ENCODE measurements at places on chromosomes 4 and X.

GRCh38 chr4:150561143-150561737 lies 20.7 kb upstream of the MAB21L2 start:
- no peak for DNase-seq

DNA sequence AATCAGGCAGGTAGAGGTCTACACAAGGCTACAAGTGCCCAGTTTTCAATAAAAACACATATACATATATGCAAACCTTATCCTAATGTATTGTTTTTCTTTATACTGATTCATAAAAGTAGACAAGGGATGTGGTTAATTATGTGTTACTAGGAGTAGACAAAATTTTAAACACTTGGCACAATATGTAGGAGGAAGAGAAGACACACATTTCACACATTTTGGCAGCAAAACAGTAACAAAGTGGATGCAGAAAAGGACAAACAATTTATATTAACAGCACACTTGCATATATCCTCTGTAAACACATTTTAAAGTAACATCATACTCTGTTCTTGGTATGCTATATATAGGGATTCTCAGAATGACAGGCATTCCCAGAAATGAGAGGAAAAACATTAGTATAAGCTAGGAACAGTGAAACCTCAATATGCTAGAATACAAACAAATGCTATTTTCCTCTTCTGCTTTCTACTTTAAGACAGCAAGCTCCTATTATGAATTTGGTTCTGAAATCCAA lies 63.8 kb downstream of the GPRIN3 start:
- DNase-seq: no peak

GRCh38 chrX:49041744-49042580 lies 1.2 kb downstream of the TFE3 start:
- DNase-seq: no peak

DNA sequence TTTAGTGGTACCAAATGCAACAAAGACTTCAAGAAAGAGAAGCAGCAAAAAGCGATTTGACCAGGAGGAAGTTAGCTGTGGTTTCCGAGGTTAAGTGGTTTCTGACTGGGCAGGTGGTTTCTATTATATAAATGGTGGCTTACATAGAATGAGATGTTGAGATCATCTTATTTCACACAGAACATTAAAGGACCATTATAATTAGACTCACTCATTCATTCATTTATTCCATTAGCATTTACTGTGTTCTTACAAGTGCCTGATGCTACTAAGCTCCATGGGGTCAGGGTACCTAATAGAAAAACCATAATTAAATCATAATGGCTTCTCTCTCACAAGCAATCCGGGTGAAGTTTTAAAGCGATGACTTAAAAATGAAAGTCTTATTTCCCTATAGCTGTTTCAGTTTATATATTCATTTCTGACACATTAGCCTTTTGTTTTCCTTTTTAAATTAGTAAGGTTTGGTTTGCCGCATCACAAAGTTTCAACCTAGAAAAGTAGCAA lies 10.6 kb downstream of the TSPAN6 start:
- DNase-seq: no peak

- no peak for DNase-seq
Observed at GRCh38 chr4:15104825-15105224, 102.5 kb downstream of the CPEB2 start.

DNA sequence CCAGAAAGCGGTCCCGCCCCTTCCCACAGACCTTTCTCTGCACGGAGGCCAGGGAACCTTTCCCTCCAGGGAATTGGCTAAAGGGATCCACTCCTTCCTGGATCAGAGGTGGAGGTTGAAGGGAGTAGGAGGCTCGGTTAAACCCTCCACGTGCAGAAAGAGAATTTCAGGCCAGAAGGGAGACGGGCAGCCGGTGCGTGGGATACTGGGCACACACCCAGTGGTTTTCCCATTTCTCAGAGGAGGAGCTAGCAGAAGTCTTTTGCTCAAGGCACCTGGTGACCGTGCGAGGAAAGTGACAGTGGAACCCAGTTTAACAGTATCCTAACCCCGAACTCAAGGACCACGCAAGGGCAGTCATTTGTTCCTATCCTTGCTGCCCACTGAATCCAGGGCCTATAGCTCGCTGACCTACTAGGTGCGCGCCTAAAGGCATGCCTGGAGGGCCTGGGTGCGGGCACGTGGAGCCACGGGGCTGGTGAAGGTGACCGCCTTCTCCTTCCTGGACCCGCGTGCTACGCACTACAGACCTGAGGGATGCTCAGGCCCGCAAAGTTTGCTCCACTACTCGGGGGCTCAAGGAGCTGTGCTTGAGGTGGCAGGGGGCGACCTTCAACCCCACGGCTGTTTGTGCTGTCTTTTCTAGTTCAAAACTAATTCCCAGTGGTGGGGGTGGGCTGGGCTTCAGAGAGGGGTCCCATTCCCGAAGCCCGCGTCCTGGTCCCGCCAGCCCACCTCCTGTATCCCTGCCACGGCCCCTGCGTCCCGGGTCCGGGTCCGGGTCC lies 587 bp upstream of the AFF2 start:
- DNase-seq: no peak

DNA sequence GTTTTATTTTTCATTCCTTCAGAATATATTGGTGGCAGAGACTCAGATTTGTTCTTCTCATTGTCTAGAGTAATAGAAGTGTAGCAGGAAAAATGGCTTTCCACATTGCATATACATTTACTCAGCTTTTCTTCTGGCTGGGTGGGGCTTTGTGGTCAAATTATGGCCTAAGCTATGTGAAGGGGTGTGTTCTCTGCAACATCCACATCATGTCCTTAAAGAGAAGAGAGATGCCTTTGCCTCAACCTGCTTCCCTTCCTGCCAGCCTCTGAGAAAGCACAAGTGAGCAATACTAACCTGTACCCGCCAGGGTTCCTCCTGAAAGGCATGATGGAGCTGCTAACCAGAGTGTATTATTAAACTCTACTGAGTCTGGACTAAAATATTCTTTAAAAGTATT lies 695.6 kb upstream of the FAM241A start:
- DNase-seq: no peak

DNA sequence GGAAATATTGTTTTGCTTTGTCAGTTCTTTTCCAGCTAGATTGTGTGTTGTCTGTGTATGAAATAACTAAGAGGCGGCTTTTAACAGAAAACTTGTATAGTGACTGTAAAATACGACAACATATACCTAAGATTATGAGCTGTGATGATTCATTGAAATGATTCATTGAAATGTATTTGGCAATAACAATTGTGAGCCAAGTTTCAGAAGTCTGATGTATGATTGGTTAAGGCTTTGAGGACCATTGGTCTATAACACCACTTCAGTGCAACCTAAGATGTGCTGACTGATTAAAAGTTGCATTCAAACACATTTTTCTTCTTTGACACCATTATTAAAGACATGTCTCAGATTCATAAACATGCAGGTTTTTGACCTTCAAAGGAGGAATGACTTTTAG lies 76.6 kb downstream of the PTPN13 start:
- DNase-seq: no peak

GRCh38 chr4:118760493-118760892 lies 75.3 kb downstream of the METTL14 start:
- DNase-seq: no peak

DNA sequence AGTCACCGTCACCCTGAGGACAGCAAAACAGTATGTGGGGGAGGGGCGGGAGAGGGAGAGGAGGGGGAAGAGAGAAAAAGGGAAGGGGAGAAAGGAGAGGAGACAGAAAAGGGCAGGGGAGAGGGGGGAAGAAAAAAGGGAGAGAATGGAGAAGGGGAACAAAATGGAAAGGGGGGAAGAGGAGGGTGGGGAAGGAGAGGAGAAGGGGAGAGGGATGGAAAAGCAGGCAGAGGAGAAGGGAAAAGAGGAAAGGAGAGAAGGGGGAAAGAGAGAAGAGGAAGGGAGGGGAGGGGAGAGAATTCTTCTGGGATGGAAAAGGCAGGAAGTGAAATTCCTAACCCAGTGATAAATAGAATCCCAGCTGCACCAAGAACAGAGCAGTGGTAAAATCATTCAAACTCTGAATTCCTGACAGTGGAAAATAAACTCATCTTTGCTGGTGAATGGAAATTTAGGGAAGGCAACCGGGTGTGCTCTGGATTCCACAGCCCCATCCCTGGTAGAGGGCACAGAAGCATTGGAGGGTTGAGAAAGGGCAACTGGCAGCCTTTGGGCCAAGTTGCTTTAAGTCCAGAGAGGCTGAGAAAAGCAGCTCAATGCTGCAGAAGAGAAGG lies 244.2 kb downstream of the BCOR start:
- DNase-seq: no peak

DNA sequence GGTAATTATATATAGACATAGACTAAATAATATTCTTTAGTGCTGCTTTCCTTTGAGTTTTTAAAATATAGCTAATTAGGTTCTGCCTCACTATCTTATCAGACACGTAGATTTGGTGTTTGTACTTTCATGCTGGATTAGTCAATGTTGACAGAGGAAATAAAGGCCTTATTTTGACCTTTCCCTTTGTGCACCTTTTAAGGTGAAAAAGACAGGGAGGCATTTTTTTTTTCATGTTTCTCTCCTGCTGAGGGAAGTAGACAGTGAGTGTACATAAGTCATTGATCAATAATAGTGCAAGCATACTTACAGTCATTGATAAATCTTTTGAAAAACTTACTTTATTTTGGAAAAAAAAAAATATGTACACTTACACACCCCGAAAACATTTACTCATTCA lies 467.8 kb downstream of the GRXCR1 start:
- DNase-seq: no peak

- DNase-seq: no peak
Observed at GRCh38 chr4:176814770-176815169, 22.0 kb upstream of the VEGFC start.

DNA sequence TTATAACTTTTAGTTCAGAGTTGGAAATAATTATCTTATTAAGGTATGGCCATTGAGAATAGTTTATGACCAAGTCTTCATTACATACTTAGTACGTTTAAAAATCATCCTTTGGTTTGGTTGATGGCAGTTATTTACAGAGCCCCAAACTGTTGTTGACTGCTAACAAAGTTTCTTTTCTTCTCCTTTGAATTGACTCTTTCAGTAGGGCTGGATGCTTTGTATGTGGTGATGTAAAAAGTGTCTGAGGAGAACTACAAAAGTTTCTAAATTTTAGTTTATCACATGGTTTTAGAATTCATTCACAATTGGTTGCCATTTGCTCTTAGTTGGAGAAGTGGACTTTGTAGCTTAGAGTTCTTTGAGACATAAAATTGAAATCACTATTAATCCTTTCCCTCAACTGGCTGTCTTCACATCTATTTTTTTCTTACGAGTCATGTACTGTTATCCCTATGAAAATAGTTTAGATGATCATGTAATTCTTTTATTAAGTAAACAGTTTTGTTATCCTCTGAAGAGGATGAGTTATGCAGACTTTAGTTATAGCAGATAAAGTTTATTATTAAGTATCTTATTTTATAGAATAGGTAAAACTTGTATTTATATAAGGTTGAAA lies 14.8 kb downstream of the PTPN13 start:
- DNase-seq: no peak

DNA sequence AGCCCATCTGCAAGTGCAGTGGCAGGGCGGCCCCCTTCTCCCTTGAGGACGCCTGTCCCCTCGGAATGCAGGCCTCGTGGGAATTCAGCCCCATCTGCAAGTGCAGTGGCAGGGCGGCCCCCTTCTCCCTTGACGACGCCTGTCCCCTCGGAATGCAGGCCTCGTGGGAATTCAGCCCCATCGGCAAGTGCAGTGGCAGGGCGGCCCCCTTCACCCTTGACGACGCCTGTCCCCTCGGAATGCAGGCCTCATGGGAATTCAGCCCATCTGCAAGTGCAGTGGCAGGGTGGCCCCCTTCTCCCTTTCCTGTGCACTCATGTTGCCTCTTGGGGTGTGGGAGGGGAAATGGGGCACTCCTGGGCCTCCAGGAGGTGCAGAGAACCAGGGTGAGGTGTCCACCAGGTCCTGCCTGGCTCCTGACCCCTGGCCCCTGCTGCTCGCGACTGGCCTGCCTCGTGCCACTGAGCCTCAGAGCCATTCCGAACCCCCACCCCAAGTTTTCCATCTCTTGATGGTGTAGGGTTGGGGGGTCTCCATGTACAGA lies 6.8 kb upstream of the SLC26A1 start:
- no peak for DNase-seq

GRCh38 chr4:167713756-167714155 lies 378.6 kb upstream of the ANXA10 start:
- no peak for DNase-seq

GRCh38 chrX:124829930-124830329 lies 483.6 kb downstream of the SH2D1A start:
- no peak for DNase-seq

DNA sequence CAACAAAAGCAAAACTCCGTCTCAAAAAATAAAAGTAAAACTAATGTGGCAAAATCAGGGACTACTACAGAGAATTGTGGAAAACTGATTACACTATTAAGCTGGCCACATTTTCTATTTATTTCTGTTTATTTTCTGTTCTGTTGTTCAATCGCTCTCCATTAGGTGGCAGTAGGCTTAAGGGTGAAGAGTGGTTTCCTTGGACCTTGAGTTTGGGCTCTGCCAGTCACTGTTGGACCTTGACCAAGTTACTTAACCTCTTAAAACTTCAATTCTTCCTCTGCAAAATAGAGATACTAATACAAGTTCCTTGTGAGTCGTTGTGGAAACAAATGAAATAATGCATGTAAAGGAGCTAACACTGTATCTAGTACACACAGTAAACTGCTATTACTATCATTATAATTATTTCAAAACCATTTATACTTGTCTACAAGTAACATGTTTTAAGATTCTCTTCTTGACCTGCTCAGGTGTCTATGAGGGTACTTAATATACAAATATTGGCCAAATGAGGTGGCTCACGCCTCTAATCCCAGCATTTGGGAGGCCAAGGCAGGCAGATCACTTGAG lies 15.2 kb downstream of the HSD17B11 start:
- no peak for DNase-seq

DNA sequence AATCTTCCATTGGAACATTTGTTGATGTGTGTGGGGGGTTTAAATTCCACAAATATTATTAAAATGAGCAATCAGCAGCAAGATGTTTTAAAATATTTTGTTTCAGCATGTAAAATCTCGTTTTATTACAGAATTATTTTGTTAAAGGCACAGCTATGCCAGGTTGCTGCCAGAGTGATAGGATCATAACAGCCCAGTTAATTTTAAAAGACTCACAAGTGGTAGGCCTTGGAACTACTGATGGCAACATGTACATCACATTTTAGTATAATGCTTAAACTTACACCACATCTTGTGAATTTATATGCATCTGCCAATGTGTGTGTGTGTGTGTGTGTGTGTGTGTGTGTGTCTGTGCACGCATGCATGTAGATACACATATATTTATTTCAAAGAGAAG lies 97.8 kb upstream of the SPRY1 start:
- no peak for DNase-seq

DNA sequence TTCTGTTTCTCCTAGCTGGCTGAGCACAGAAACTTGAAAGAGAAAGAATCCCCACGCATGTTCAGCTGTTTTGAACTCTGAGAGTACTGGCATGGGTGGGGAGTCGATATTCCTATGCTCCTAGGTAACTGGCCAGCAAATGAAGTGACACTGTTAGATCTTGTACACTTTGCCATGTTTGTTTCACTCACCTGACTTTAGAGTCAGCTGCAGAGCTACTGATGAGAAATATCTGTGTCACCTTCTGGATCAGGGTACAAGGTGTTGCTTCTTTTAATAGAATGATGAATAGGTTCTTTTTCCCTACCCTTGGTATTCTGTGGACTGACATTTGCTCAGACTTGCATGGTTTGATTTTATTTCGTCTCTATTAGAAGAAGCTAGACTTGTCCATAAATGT lies 28.3 kb downstream of the OCRL start:
- DNase-seq: no peak

Measured in activated CD8-positive, alpha-beta memory T cell treated with anti-CD3 and anti-CD28 coated beads, Interleukin-2, amount 50 U/mL, for 48 hours (primary cell).